Stimulated activated CD4-positive, alpha-beta T cell treated with anti-CD3 and anti-CD28 coated beads, Interleukin-2, amount 100 ng/mL, for 24 hours (primary cell): ENCODE measurements at places on chromosomes 12 and 14.

DNA sequence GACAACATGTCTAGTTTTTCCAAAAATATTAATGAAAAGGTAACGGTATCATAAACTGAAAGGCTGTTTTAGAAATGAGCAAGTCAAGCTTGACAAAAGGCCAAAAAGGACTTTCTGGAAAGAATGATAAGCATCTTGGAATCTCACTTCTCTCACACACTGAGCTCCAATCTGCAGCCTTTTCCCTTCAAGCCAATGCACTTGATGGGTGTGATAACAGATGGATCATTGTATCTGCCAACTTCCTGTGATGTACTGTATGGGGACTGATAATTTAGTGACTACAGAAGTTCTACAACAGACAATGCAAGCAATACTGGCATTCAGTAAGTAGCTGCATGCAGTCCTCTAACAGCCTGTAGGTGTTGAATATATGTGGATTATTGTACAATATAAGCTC, 147.1 kb downstream of the MED13L start:
- no peak for DNase-seq

DNA sequence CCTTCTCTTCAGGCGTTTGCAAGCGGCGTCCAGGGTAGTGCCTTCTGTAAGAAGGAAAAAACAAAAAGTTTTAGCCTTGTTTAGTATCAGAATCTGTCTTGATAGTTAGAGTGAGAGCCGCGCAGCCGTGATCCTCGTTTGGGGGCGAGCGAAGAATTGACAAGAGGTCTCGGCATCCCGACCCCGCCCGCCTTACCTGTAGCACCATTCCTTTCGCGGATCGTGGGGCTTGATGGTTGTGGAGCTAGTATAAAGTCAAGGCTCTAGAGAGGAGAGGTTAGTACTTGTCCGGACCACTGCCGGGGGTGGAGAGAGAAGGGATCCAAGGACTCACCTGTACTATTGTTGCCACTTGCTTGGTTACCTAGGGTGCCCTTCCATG, 494 bp downstream of the TMTC3 start:
- DNase-seq = peak; percentile 41

DNA sequence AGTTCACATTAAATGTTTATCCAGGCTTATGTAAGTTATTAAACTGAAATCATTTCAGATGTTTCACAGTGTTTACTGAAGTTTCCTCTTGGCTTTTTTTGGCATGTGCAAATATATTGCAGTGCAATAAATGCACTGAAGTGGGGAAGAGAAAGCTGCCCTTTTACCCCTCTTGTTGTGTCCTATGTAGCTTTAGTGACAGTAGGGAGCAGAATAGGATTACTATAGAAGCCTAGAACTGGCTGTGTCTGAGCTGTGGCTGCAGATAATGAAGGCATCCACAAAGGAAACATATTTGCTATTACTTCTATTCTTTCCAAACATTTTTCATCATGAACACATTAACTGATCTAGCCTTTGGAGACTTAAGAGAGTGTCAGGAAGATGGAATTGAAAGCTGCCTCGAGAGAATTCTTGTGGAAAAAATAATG, 24.1 kb upstream of the CNTN1 start:
- DNase-seq = no peak

DNA sequence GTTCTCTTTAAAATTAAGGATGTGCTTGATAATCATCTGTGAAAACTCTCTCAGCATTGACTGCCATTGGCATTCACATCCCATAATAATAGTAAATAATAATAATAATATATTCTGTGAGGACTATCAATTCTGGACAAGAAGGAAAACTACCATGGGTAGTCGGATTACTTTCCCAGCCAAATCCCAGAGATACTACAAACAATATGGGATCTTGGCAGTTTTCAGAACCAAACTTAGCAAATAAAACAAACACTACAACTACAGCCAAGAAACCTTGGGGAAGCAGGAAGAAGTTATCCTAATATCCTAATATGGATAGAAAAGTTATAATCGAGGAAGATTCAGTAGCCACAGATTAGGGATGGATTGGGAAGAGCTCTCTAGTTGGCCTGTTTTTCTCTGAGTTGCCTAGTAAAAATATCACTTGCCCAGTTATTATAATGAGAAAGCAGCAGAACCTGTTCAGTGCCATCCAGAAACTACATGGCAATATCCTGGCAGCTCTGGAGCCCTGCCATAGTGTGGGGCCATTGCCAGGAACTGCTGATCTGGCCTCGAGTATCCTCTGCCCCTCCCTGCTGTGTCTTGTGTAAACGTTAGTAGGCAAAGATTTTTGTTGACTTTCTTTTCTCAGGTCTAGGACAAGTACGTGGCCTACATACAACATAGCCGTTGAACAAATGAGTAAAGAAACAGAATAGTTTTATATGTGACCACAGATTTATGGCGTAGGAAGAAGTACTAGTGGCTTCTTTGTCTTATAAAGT, 193.5 kb downstream of the SLC2A13 start:
- DNase-seq = no peak

- no peak for DNase-seq
Measured at GRCh38 chr12:12836571-12836970, 23.4 kb downstream of the DDX47 start.

GRCh38 chr12:22459838-22460490, 84.4 kb downstream of the C2CD5 start:
- no peak for DNase-seq

DNA sequence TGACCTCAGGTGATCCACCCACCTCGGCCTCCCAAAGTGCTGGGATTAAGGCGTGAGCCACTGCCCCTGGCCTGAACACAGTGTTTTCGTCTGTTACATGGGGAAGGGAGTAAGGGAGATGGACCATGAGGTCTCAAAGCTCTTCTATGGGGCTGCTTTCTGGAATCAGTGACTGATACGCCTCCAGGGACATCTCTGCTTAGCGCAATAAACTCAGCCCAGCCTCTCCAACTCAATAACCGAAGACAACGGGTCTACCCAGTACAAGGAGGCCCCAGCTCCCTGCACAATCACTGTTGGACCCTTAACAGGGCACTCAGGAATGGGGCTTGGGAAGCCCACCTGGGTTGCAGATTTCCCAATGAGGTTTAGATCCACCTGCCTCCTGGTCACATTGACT, 42.6 kb upstream of the CHGA start:
- DNase-seq = no peak

- DNase-seq = no peak
Measured at GRCh38 chr12:115934046-115934445, 343.4 kb downstream of the MED13L start.

DNA sequence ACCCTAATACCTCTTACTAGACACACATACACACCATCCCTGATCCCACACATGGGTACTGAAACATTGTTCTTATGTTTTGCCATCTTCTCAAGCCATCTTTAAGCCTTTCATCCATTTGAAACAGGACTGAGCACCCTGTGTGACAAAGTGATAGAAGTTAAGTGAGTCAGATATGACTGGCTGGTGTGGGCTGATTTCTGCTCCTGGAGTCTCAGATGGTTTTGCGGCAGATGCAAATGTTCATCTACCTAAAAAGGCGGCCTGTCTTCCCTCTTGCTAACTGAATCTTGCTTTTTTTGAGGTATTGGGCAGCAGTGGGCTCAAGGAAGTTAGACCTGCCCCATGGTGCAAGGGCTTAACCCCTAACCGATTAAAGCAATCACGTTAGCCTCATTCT, 30.4 kb upstream of the PKP2 start:
- DNase-seq = no peak

DNA sequence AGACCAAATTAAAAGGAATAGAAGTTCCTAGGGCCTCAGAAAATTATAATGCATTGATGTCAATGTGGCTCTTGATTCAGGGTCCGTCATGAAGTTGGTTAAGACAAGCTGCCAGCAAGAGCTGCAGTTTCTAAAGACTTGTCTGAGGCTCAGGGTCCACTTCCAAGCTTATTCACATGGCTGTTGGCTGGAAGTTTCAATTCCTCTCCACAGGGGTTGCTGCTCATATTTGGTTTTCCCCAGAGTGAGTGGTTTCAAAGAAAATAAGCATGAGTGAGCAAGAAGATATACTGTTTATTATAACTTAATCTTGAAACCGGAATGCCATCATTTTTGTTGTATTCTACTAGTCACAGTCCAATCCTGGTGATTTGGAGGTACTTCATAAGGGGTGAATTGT, 1247.4 kb downstream of the LRFN5 start:
- DNase-seq = no peak

- DNase-seq = no peak
Measured at GRCh38 chr12:47547077-47547476, 158.8 kb downstream of the RPAP3 start.

- DNase-seq = peak; percentile 80
Measured at GRCh38 chr14:65961004-65961403, 525.2 kb upstream of the CCDC196 start.

DNA sequence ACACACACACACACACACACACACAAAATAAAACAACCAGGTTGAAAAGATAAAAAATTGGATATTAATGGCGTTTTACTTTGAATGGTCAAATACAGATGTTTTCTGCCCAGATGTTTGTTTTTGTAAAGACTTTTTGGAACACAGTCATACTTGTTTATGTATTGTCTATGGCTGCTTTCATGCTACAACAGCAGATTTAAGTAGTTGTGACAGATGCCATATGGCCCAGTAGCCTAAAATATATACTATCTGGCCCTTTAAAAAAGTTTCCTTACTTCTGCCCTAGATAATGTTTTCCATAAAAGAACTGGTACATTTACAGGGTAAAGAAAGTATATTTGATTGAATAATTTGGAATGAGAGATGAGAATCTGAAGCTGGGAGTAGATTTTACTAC, 1362.8 kb upstream of the SEL1L start:
- DNase-seq = no peak

DNA sequence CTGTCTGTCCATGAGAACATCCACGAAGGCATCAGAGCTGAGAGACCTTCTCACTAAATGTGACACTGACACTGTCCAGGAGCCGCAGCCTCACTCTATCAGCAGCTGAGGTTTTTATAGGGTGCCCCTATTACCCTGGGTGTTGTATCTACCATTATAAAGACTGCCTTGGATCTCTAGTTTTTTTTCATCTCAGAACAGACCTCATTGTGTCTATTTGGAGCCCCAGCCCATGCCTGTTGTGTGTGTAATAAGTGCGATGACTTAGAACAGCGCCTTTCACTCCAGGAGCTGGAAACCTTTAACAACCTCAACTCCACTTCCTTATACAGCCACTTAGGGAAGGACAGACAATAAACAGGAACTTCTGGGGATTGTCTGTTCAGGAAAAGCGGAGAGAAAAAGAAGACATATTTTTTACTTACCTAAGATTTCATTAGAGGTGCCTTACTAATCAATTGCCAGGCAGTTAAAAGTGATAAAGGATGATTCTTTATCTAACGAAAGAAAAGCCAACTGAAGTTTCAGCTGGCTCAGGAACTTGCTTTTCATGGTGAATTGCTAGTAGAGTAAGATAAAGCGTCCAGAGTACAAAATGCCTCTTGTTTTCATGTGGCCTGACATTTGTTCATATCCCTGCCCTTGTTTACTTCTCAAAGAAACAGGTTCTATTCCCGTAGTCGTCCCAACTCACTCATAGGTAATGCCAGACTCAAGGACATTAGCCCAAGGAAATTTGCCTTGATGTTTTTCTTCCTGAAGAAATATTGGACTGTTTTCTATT, 420.6 kb downstream of the RAD51B start:
- DNase-seq = no peak

DNA sequence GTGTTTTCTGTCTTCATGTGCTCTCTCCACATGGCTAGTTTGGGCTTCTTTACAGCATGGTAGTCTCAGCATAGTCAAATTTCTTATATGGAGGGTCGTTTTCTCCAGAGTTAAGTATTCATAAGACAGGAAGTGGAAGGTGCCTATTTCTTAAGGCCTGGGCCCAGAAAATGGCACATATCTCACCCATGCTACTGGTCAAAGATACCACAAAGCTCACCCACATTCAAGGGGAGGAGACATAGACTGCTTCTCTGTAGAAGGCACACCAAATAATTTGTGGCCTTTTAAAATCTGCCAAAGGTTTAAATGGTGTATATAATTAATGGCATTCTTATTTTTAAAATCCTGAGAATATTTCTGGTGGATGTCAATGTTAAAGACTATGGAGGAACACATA, 44.8 kb downstream of the CCDC91 start:
- no peak for DNase-seq

GRCh38 chr12:17304503-17305347, 698.8 kb upstream of the LMO3 start:
- DNase-seq = no peak

GRCh38 chr12:93279565-93280412, 97.9 kb upstream of the NUDT4 start:
- no peak for DNase-seq

- DNase-seq = no peak
Measured at GRCh38 chr12:55874443-55874842, 31.7 kb upstream of the MMP19 start.

DNA sequence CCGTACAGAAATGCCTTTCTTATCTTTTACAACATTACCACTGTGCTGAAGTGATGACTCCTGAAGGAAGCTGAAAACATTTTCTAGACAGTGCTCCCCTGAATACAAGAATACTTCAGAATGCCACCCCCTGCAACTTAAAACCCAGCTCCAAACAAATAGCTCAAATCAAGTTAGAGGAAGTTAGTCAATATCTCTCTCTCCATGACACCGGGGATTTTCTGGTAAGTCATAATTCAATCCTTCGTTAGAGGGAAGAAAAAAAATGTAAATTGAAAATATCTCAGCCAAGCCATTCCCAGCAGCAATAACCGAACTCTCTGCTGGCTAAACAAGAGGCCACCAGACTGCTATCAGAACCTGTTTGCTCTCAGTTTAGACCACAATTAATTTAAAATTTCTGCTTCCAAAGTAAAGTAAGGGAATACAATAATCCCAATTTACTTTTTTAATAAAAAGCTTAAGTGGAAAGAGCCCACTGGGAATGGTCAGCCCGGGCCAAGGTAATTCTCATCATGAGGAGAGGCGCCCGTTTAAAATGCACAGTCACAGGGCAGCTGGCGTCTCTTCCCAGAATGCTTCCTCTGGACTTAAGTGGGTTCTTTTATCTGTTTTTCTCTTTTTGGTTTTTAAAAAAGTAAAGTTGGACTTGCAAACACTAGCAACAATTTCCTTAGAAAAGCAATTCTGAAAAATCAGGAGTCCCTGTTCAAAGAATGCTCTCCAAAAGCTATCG, 710.1 kb upstream of the STXBP6 start:
- no peak for DNase-seq

- DNase-seq = no peak
Measured at GRCh38 chr14:88628033-88628432, 65.2 kb downstream of the ZC3H14 start.
